ENCODE measurements at places on chromosomes 5 and 9.

DNA sequence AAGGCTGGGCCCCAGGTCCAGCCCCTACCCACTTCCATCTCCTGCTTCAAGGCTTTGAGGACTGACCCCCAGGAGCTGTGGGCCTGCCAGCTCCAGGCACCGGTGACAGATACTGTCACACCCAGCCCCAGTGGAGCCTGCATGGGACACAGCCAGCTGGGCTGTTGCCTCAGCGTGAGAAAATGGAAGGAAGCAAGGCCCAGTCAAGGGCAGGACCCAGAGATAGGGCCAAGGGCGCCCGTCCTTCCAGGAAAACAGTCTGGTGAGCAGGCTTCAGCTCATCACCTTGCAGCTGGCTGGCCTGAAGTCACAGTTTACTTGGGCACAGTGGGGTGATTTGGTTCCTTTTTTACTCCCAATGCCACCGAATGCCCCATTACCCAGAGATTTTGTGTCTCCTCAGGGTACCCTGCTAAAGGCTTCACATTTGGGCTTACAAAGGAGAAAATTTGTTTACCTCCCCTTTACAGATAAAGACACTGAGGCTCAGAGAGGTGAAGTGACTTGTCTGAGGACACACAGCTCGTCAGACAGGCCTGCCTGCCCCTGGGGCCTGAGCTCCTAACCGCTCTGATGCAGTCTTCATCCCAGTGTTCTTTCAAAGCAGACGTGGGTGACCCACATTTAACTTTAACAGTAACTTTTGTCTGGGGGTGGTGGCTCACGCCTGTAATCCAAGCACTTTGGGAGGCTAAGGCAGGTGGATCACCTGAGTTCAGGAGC is 21.5 kb upstream of the WDR38 start:
- peak; percentile 83 for DNase-seq

GRCh38 chr9:31744589-31744988 is 639.9 kb upstream of the ACO1 start:
- DNase-seq, result no peak

DNA sequence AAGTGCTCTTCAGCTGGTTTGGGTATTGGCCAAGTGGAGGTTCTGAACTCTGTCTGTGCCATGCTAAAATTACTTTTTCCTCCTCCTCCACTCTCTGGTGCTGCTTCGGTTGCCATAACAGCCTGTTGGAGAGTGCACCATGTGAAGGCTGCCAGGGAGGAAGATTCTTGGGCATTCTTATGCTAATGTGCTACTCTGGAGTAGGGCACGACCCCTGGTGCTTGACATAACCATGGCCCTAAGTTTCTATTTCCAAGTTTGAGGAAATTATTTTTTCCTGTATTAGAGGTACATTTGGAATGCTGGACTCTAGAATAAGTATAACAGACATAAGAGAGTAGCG is 111.6 kb downstream of the ARHGAP26 start:
- DNase-seq, result no peak

DNA sequence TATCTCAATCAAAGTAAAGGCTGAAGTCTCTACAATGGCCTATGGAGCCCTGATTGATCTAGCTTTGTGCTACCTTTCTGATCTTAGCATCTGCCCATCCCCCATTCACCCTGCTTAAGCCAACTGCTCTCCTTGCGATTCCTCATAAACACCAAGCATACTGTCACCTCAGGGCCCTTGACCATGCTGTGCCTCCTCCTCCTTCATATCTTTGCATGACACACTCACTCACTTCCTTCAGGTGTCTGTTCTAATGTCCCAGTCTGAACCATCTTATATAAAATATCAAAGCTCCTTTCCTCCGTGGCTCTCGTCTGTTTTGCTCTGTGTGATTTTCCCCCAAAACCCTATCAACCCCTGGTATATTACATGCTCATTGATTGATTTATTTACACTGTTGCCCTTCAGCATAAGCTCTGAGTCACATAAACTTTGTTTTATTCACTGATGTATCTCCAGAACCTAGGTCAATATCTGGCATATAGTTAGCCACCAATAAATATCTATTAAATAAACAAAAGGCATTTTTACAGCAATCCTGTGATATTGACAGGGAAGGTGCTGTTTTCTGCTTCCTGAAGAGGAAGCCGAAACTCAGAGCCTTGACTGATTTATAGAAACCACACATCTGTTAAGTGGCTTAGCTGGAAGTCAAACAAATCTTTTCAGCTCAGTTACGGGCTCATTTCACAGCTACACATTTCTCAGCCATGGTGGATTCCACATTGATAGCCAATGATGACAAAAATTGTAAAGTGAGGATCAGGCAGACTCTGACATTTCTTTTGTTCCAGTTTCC is 103.6 kb downstream of the BOD1 start:
- no peak for DNase-seq

DNA sequence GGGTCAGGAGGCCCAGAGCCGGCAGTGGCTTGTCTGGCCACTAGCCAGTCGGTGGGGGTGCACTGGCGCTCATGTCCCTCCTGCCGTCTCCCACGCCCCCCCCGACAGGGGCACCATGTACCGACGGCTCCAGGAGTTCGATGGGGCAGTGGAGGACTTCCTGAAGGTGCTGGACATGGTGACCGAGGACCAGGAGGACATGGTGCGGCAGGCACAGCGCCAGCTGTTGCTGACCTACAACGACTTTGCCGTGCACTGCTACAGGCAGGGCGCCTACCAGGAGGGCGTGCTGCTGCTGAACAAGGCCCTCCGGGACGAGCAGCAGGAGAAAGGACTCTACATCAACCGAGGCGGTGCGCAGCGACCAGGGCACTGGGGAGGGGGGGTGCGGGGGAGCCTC is 8.1 kb downstream of the TTC16 start:
- DNase-seq, result peak; percentile 50

DNA sequence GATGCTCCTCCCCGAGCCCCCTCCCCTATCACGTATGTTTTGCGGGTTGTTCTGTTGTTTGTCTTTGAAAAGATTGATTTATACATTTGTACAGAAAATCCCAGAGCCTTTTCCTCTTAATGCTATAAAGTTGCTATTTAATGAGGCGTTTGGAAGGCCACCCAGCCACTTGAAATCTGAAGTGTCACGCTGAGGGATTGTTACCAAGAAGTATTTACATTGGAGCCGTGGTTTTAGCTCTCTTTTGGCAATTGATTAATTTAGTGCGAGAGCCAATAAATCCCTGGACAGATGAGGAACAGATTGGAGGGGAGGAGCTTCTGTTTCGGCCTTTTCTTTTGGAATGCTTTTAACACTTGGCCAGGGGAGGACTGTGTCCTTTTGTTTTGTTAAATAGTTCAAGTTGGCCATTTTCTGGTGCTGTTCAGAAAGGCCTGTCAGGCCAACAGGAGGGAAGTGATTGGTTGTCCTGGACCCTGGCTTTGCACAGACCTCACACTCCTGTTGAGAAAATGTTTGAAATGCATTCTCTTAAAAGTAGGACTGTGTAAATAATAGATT is 250.2 kb downstream of the PDZD2 start:
- no peak for DNase-seq

GRCh38 chr9:113674436-113674835 is 201.7 kb upstream of the ZNF618 start:
- no peak for DNase-seq

DNA sequence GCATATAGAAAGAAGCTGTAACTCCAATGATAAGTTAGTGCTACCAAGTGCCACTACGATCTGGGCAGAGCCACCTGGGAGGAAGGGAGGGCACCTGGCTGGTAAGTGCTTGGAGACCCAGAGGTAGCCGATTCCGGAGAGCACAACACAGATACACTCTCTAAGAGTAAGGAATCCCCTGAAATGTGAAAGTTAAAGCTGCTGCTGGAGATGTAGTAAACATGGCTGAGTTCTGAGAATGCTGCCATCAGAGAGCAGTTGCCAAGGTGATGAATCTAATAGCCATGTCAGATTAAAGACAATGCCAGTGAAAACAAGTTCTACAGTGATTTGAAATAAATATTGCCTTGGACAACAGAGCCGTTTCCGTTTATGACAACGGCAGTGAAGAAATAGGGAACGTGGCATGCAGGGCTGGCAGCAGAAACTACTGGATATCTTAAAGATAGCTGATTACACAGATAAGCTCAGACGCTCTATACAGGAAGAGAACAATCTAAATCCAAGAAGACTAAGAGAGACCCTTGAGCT is 561.2 kb upstream of the C9orf72 start:
- DNase-seq, result no peak

GRCh38 chr5:177133853-177134696 is 502 bp downstream of the NSD1 start:
- DNase-seq, result peak; percentile 58

GRCh38 chr5:169015991-169016390 is 284.9 kb downstream of the SLIT3 start:
- no peak for DNase-seq

- DNase-seq, result no peak
Measured at GRCh38 chr9:110440172-110440571, 102.5 kb upstream of the TXNDC8 start.

GRCh38 chr9:2916382-2916985 is 72.6 kb upstream of the PUM3 start:
- DNase-seq, result no peak

GRCh38 chr5:172274951-172275753 is 8.4 kb downstream of the UBTD2 start:
- no peak for DNase-seq

- DNase-seq, result peak; percentile 53
Measured at GRCh38 chr9:129007035-129007765, 20.9 kb downstream of the SH3GLB2 start.

- DNase-seq, result no peak
Measured at GRCh38 chr9:121738411-121738810, 87.0 kb downstream of the DAB2IP start.

GRCh38 chr5:139592289-139592688 is 31.1 kb downstream of the UBE2D2 start:
- DNase-seq, result no peak

GRCh38 chr9:21591221-21592062 is 109.3 kb upstream of the IFNE start:
- DNase-seq, result no peak

DNA sequence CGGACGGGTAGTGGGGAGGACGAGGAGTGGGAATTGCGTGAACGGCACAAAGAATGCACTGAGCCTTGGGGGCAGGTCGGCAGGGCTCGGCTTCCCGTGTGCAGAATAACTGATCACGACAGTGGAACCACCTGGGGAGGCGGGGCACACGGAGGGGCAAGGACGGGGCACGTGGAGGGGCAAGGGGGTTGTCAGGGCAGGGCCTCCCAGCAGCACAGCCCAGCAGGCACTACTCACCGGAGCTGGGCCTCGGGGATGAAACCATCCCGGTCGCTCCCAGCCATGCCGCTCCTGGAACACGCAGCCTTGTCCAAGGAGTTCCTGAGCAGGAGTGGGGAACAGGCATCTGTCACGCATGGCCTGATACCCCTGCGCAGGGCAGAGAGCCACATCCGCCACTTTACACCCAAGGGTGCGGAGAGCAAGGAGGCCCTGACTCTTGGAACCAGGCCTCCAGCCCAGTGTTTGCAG is 33.4 kb downstream of the SARDH start:
- DNase-seq, result no peak

DNA sequence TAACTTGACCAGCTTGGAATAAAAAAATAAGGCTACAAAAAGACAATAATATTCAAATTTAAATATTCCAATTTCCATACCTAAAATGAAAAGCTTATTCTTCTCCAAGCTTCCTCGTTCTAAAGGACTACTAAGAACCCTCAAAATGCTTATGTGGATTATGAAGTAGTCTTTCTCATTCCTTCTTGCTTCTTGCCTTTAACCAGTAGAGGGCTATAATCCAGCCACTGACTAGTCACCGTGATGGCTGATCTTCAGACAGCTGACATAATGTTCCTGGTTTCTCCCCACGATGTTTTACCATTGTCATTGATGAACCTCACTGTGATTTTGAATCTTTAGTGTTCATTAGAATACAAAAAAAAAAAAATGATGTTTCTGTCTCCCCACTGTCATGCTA is 515.3 kb downstream of the TLE1 start:
- no peak for DNase-seq

GRCh38 chr9:14275331-14275730 is 38.6 kb downstream of the NFIB start:
- no peak for DNase-seq

DNA sequence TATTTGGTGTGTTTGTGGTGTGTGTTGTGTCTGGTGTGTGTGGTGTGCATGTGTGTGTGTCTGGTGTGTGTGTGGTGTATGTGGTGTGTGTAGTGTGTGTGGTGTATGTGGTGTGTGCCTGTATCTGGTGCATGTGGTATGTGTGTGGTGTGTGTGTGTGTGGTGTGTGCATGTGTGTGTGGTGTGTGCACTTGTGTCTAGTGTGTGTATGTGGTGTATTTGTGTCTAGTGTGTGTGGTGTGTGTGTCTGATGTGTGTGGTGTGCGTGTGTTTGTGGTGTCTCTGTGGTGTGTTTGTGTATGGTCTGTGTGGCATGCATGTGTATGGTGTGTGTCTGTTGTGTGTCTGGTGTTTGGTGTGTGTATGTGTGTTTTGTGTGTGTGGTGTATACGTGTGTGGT is 71.1 kb downstream of the CACNA1B start:
- DNase-seq, result no peak

DNA sequence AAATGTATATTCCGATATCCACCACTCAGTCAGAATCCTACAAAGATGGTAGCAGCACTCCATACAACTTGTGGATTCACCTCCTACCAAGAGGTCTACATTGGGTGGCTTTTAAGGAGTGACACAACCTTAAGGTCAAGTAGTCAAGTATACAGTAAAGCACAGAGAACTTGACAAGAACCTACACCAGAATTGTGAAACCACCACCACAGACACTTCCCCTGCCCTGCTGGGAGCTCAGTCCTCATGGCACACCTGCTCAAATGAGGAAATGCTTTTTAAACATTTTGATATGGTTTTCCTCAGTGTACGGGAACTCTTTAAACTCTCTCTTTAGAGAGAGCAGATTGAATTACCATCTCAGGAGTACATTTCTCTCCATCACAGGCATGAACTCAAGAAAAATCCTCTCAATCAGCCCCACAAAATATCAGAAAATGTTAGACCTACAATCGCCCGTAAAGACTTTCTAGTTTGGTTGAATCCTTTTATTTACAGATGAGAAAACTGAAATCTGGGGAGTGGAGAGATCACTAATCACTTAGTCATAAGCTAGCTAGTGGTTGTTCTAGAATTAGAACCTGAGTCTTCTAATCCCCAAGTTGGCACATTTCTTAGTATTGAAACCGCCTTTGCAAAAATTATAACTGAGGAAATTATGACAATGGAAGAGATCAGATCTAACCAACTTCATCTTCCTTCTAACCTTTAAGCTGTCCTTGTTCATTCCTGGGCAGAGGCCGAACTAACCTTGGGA is 38.5 kb upstream of the NR4A3 start:
- DNase-seq, result no peak

GRCh38 chr9:97293207-97293721 is 14.2 kb upstream of the CCDC180 start:
- DNase-seq, result peak; percentile 85
